ENCODE measurements at places on chromosomes 2 and 18.

DNA sequence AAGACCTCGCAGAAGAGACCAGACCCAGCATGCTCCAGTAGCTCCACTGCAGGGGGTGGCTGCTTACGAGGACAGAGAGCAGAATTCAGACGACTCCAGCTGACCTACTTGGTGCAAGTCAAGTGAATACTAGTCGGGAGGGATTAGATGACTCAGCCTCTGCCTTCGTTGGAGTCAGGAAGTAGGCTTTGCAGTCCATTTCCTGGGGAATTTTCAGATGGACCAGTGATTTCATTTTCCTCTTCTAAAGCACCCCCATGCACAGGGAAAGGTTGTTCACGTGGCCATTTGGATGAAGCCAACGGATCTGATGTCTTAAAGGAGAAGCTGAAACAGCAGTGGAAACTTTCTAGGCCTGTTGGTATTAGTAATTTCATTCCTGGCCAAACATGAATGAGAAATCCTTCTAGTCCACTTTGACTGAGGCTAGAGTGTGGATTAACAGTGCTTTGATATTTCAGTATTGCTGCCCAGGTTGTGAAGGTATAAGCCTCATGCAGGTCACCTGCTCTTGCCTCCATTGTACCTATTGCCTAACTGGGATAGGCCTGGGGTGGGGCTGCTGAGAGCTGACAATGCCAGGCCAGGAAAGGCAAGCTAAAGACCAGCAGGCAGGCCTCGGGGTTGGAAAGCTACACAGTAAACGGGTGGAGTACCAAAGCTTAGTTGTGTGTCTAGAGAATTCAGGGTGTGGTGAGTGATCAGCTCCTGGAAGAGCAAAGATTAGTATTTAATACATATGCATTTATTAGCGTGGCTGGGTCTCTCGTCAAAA is 117.6 kb upstream of the FOSL2 start:
- no peak for DNase-seq

DNA sequence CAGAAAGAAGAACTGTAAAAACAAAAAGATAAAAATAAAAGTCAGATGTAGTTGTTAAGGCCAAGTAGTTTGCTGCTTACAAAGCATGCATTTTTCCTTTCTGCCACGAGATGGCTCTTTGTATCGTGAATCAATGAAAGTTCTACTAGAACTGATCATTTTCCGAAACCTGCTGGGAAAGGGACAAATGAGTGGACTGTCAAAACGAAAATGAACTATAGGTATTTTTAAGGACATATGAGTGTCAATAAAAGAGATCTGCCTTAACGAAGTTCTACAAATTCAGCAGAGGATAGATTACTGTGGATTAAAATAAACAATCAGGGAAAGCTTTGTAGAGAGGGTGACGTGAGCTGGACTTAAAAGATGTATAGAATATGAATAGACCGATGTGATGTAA is 15.0 kb upstream of the ELOA2 start:
- no peak for DNase-seq

DNA sequence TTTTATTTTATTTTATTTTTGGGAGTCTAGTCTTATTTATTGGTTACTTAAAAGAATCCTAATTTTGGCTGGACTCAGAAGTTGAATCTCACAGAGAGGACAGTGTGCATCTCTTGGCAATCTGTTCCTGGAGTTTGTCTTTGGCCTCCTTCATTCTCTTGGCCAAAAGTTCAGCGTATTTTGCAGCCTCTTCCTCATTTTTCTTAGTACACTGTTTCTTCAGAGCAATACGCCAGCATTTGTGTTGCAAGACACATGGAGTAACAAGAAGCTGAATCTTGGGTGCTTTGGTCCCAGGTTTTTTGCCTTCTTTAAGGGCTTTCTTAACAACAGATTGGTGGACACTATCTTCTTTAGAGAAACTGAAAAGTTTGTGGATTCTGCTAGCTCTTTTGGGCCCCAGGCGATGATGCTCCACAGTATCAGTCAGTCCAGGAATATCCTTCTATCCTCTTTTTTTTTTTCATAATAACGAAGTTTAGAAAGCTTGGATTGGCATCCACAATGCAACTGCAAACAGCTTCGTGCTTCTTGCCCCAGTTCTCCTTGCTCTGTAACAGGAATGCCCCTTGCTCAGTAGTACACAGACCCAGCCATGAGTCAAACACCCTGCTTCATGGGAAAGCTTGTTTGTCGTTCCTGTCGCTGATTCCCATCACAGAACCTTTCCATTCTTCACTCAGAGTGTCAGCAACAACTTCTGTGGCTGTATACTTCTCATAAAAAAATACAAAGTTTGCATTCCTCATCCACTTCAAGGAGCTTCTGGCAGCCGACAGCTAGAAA is 34.8 kb upstream of the RFX8 start:
- DNase-seq, result no peak

- DNase-seq, result no peak
Observed at GRCh38 chr2:231467613-231468530, 3.6 kb upstream of the NCL start.

GRCh38 chr2:26772064-26773001 is 8.2 kb downstream of the SLC35F6 start:
- DNase-seq, result peak; percentile 99

DNA sequence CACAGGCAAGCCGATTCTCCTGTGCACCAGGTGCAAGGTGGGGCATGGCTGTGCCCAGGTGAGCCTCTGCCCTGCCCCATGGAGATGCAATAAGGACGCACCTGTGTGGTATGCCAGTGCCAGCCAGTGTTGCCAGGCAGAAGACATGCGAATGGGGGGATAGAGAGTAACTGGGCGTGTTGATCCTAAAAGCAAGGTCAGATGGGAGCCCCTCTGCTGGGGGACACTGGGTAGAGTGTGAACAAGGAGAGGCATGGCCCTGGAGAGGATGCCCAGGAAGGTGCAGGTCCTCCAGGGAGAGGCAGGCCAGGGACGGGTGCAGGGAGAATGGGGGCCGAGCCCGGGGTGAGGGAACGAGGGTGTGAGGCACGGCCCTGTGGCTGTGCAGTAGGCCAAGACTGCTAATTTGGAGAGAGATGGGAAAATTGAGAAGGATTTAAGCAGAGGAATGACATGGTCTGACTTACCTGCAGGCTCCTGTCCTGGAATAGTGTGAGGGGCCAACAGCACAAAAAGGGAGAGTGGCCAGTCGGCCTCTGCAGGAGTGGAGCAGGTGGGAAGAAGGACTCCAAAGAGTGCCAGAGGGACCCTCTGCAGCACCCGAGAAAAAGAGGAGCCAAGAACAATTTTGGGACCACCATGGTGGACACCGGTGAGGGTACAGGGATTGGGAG is 690.4 kb upstream of the HS6ST1 start:
- DNase-seq, result no peak

GRCh38 chr2:157853211-157853610 is 22.9 kb downstream of the ACVR1 start:
- no peak for DNase-seq

DNA sequence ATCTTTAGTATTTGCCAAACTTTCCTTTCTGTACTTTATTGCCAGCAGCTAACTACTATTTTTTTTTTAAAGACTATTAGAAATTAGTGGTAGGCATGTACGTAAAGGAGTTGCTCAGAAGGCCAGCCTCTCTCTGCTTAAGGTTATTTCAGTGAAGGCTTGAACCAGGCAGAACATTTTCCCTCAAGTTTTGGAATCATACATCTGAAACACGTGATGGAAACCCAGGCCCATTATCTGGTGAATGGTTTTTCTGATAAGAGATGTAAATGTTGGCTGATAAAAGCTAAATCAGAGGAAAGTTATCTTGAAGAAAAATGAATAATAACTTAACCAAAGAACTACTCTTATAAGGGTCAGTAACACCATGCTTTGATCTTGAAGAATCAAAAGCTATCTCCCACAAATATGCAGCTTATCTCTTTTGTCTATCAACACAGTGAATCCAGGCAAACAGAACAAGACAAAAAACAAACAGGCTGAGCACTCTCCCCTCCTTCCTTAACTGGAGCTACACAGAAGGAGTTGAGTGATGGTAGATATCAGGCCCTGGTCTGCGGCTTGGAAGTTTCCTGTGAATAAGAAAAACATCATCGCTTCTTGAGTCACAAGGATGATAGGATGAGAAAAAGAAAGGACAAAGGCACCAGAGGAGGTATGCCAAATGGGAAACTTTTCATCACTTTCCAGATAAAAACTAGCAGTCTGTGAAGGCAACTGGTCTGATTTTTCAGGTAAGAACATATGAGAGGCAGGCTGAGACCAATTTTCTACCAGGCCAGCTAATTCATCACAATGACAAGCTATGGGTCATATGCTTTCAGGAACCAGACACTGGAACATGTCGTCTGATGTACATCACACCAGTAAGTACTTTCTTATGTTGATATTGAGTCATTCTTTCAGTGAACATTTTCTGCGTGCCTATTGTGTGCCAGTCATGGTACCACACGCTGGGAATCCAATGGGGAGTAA is 88.4 kb upstream of the STK17B start:
- DNase-seq, result no peak

DNA sequence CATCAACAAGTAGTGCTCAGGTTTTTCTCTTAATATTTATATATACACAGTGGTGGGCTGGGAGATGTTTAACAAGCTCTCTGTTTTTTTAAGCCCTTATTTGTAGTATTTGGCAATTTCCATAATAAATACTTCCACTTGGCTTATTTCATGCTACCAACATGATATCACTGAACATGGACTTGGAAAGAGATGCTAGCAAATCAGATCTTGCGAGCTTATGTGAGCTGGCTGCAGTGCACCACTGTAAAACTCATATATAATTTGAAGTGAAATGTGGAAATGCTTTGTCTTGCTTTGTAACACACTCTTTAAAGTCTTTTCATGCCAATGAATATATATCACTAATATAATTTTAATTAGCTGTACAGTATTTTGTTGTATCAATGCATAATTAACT is 155.7 kb downstream of the ALK start:
- no peak for DNase-seq

- no peak for DNase-seq
Observed at GRCh38 chr2:71853858-71854257, 293.8 kb downstream of the CYP26B1 start.

GRCh38 chr2:125491663-125492062 is 1164.3 kb upstream of the GYPC start:
- no peak for DNase-seq

GRCh38 chr2:31227110-31227509 is 6.8 kb upstream of the EHD3 start:
- DNase-seq, result no peak

DNA sequence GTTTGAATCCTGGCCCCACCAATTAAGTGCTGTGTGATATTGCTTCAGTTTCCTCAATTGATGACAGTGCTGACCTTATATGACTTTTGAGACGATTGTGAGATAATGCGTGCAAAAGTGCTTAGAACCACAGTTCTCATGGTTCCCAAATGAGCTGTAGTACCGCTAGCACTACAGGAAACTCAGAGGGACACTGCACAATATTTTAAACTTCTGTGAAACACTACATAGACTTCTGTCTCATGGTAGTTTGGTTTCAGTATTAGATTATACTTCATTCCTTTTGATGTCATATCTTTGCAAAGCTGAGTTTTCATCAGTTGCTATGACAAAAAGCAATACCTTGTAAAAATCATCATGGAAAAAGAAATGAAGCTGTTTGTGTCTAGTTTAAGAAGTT is 368.0 kb downstream of the PARD3B start:
- no peak for DNase-seq

- DNase-seq, result no peak
Observed at GRCh38 chr18:44914028-44914427, 233.3 kb downstream of the SETBP1 start.

DNA sequence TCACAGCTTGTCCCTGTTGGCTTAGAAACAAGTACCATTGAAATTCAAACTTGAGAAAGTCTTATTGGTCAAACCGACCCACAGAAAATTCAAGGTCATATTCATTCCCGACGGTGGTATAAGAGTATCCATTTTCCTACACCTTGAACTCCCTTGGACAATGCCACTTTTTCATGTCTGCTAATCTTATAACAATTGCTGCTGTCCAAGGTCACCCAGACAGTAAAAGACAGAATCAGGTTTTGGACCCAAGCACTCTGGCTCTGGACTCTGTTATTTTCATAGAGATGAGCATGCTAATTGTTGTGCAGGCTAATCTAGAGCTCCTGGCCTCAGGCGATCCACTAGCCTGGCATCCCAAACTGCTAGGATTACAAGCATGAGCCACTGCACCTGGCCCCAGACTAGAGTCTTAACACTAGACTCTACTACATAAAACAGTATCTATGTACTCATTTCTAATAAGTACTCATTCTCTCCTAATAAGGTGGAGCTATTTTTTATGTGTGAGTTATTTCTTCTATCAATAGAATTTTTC is 57.8 kb downstream of the C2orf76 start:
- DNase-seq, result no peak

DNA sequence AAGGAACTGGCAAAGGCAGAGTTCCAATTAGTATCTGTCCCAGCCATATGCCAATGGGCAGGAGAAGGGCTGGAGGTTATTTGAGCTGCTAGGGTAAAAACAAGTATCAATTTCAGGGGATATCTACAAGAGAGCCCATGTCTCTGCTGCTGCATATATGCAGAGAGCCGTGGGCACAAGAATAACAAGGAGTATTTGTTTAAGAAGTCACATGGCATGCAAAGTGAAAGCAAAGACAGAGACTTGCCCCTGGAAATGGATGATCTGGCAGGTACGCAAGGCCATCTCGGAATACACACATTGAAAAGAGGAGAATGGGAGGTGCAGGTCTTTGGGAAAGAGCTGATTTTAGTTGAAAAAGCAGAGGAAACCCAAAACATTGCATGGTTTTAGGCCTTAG is 170.6 kb downstream of the EVA1A start:
- no peak for DNase-seq

DNA sequence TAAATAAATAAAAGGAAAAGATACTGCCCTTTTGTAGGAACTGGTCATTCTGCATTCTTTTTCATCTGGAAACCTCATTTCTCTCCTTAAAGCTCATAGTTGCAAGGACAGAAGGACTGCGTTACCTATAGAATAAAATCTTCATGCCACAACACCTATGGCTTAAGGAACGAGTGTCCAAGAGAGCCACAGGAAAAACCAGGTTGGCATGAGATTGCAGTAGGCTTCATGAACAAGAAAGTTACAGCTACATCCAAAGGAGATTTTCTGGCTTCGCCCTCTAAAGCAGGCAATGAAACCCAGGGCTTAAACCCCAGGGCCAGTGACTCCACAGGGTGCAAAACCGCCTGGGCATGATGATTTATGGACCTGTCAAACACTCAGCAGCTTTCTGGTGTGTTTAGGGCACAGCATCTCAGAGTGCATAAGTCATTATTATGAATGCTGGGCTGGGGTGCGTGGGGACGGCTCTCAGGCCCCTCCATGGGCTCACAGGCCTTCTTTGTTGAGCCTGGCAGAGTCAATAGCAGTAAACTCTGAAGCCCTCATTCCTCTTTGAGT is 30.7 kb upstream of the PIEZO2 start:
- DNase-seq, result no peak

- DNase-seq, result no peak
Observed at GRCh38 chr18:58303363-58303762, 259.3 kb downstream of the NEDD4L start.

DNA sequence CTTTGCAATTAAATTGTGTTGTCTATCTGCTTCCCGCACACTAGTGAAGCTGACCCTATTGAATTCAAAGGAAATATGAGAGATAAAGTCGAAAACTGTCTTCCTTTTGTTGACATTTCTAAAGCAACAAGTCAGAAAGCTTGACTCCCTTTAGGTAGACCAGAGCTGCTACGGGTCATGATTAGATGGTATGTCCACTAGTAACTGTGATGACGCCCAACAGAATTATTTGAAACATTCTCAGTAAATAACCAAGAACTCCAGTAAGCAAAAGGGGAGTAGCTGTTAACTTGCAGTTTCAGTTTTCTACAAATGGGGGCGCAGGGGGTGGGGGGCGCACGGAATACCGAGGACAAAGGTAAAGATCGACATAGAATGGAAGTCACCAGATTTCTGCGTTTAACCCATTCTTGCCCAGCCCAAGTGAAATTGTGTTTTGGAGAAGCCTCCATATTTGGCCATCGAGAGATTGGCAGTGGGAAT is 56.4 kb downstream of the CRIM1 start:
- no peak for DNase-seq
